Activated naive CD8-positive, alpha-beta T cell treated with anti-CD3 and anti-CD28 coated beads, Interleukin-2, amount 10 ng/mL, durations not matched to agents 7 days and 5 days (primary cell): ENCODE measurements at places on chromosomes 16 and 17. TPM values are rescaled to one million over a fixed set of nuclear protein-coding genes. Genes with fewer than 3 reads are reported as not detected.

GRCh38 chr17:31491376-31492131, 100.1 kb downstream of the RAB11FIP4 start:
- no peak for DNase-seq

DNA sequence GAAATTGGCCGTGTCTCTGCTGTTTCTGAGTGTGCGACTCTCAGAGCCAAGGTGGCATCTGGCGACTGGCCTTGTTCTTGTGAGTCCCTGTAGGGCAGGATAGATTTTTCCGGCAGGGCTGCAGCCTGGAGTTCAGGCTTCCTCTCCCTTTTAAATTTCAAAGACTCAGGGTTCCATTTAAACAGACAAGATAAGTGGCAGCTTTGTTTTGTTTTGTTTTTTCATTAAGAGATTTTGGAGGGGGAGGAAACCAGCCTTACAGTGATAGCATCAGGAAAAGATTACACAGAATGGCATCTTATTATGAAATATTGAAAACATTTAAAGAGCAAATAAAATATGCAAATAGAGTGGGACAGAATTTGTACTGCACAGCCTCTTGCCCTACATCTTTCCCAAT, 151.3 kb downstream of the RPTOR start:
- DNase-seq, result no peak

DNA sequence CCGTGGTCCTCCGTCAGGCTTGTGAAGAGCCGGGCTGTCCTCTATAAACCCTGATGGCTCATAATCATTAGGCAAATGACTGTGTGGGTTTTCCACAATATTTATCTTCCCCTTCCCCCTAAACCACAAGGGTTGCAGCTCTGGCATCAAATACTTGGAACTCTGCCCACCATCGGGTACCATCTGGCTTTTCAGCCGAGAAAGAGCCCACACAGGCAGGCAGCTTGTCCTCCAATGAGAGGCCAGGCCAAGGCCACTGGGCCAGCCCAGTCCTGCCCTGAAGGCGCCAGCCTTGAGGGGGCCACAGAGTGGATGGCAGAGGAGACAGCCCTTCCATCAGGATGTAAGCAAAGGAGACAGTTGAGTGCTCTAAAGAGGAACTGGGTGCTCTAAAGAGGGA, 31.8 kb upstream of the NAT9 start:
- DNase-seq, result no peak

DNA sequence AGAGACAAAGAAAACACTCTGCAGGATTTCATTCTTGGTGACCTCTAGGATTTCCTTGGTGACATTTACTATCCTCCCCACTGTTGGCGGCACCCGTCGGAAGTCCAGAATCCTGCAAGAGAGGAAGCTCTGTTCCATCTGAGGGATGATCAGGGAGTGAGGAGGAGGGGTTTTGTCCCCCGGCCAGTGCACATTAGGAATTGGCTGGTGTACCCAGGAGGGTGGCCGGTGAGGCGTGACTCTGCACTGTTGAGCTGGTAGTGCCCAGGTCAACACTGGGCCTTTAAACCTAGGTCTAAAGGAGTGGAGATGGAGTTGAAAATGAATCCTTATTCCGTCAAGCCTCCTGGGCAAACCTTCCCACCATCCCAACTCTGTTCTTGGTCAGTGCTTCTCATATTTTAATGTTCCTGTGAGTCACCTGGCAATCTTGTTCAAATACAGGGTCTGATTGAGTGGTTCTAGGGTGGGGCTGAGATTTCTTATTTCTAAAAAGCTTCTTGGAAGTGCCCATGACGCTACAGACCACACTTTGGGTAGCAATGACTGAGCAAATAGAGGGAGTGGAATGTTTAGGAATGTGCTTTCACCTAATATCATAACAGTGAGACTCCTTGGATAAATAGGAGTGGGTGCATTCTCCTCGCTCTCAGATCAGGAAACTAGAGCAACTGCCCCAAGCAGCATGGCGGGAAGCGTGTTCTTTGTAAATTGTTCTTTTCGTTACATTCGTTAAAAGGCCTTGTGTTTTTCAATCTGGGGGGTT, 30.7 kb downstream of the PRKAR1A start:
- no peak for DNase-seq

- peak; percentile 47 for DNase-seq
Measured at GRCh38 chr17:35170968-35171771, 23.0 kb downstream of the SLC35G3 start.

GRCh38 chr17:31111183-31111582, 16.4 kb downstream of the NF1 start:
- no peak for DNase-seq

GRCh38 chr17:6066183-6066948, 3.8 kb upstream of the WSCD1 start:
- no peak for DNase-seq

DNA sequence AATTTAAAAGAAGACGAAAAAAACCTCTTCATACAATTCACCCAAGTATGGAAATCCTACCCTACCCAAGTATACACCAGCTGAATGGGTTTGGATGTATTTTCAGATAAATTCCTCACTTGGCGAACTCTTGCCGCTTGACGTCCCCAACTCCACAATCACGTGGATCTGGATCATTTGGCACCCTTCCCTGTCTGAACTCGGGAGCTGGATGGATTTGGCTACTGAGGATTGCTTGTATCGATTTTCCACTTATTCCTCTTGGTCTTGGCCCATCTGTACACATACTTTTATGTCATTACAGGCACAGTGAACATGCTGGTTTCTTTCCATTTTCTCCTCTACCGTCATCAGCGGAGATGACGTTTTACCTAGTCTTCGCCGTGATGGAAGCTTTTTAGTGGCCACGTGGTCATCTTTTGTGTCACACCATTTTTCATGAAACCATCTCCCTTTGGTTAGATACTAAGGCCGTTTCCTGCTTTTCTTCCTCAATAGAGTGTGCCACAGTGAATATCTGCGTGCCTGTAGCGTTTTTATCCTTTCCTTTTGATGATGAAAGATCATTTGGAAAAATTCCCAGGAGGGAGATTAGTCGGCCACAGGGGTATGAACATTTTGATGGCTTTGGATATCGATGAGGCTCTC, 47.1 kb downstream of the CMIP start:
- no peak for DNase-seq

Gene KRTAP4-3
- total RNA-seq, result not detected

Gene OTOP2
- total RNA-seq, result not detected

Gene RDM1
- total RNA-seq, result 25.0 TPM

Gene TMIGD1
- total RNA-seq, result not detected

Gene KRTAP4-9
- not detected for total RNA-seq
